Activated CD8-positive, alpha-beta memory T cell treated with anti-CD3 and anti-CD28 coated beads for 24 hours (primary cell): ENCODE measurements at places on chromosomes 7 and 10.

DNA sequence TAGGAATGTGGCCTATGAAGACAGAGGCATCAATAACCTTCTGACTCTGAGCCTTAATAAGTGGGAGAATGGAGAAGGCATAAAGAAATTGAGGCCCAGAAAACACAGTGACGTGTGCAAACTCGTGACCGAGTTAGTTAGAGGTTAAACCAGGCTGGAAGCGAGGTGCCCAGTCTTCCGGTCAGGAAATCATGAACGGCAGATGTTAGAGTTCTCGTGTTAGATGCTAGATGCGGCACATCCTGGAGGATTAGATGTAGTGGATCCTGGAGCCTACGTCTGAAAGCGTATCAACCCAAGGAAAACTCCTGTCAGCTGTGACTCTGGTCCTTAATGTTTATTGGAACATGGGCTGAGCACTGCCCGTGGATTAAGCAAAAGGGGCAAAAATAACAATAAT is 275.9 kb downstream of the TCF7L2 start:
- DNase-seq: no peak

- no peak for DNase-seq
These were observed 322.4 kb downstream of the HGF start for GRCh38 chr7:81447351-81447952.

DNA sequence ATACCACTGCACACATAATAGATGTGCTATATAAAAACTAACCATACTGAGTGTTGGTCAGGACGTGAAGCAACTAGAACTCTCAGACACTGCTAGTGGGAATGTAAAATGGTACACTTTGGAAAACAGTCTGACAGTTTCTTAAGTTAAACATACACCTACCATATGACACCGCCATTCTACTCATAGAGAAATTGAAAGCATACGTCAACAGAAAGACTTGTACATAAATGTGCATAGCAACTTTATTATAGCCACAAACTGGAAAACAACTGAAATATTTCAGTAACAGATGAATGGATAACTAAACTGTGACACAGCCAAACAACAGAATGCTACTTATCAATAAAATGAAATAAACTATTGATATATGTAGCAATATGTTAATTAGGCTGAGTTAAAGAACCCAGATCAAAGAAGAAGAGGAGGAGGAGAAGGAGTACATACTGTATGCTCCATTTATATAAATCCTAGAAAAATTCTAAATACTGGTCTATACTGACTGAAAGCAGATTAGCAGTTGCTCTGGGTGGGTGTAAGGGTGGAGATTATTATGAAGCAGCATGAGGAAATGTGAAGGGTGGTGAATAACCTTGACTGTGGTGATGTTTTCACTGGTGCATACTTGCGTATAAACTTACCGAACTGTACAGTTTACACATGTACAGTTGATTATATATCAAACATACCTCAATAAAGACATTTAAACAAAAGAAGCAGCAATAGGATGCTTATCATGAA is 48.6 kb downstream of the ARHGAP21 start:
- no peak for DNase-seq

DNA sequence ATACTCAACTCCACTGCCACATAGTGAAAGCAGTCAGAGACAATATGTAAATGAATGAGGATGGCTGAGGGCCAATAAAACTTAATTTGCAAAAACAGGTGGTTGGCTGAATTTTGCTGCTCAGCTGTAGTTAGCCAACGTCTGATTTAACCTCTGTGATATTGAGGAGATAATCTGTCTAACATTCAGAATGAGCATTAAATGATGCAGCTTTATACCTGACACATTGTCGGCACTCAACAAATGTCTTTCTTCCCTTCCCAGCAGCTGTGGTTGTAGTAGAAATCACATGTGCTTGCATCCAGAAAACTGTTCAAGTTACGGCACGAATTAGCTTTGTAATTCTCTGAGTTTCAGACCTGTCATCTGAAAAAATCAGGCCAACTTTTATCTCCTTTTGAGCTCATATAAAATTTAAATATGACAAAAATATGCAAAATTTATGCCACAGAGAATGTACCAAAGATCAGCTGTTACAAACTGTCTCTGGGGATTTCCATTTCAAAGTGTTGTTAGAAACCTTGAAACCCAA is 1239.7 kb downstream of the GATA3 start:
- DNase-seq: no peak

DNA sequence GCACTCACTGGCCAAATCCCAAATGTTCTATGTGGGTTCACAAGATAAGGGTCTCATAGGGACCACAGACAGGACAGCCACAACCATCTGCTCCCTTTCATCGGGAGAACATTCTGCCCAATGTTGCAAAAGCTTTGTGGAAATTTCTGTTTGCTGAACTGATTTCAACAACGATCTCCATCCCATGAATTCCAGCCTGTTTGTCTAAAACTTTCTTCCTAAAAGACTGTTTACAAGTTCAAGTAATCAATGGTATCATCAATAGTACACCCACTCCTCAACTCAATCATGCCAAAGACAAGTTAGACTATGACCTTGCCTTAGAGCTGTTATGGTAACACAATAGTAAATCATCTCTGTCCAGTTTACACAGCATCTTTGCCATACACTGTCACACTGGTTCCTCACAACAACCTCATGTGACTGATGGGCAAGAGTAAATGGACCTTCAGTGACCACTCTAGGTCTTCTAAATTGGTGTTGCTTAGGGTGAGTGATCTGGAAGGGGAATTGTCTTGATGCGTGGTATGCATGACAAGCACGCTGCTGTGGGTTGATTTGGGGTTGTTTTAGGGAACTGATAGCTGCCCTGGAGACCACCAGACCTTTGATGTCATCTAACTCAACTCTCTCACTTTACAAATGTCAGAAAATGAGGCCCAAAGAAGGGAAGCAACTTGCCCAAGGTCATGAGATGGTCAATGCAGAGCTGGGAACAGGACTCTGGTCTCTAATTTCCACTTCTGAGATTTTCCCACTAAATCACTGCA is 95.1 kb downstream of the PPP1R3C start:
- DNase-seq: no peak

GRCh38 chr10:653991-654646 is 35.3 kb downstream of the DIP2C start:
- DNase-seq: no peak

DNA sequence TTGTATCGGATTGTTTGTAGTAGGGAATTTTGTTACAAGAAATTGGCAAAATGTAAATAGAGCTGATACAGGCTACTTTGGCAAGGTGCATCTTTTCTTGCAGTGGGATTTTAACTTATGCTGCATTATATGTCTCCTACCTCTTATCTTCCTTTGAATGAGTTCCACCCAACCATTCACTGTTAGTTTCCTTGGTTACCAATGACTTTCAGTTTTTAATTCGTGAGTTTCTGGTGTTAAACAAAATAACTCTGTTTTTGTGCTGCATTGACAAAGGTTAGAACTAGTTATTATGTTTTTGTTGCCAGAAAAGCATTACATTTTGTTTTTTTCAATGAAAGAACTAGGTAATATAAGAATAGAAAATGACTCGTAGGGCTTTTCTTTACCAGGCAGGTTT is 327.2 kb downstream of the LHFPL3 start:
- no peak for DNase-seq

GRCh38 chr7:155965010-155965409 is 152.7 kb upstream of the SHH start:
- DNase-seq: peak; percentile 61
